ENCODE measurements at places on chromosomes 3 and 15.

DNA sequence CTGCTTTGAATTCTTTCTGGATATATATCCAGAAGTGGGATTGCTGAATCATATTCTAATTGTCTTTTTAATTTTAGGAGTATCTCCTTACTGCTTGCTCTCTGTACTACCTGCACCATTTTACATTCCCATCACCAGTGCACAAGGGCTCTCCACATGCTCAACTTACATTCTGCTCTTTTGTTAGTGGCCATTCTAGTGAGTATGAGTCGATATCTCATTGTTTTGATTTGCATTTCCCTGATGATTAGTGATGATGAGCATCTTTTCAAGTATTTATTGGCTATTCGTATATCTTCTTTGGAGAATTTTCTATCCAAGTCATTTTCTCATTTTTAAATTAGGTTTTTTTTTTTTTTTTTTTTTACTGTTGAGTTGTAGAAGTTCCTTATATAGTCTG lies 29.5 kb downstream of the PFN2 start:
- DNase-seq = no peak

DNA sequence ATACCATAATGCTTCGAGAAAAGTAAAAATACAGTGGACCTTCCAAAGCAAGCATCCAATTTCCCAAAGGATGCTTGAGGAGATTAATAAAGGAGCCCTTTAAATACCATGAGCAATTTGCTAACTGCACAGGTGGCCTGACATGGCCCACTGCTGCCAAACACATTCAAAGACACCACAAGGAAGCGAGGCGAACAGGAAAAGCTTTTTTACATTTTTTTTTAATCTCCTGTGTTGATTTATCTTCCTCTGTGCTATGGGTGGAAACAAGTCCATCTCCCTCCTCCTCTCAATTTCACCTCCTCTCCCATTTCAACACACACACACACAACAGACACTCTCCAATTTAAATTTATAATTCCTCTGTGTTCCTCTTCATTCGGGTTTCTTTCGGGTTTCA lies 243.4 kb downstream of the IGSF11 start:
- no peak for DNase-seq

- peak; percentile 76 for DNase-seq
Observed at GRCh38 chr15:78396976-78397375, 41.0 kb upstream of the IREB2 start.

DNA sequence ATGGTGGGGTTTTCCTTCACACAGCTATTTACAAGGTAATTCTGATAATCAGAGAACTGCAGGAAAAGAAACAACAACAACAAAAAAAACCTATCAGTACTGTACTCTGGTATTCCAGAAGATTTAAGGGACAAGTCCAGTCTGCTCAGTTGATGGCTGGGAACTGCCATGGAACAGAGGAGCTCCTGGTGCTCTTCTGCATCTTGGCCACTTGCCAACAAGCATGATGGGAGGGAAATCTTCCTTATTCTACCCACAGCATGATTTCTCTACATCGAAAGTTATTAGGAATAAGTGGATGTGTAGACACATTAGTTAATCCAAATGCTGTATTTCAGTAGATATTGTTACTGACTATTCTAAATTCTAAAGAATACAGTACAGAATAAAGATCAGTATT lies 51.7 kb downstream of the RASGRP1 start:
- no peak for DNase-seq

- DNase-seq = no peak
Observed at GRCh38 chr15:89991312-89991711, 9.8 kb upstream of the ZNF710 start.

All from aorta (tissue), 5 donors.